ENCODE measurements at places on chromosomes 5 and 9.
A peak's percentile ranks its signal among the peaks of the same experiment; 100 is the strongest.

GRCh38 chr9:89048616-89049015 lies 57.3 kb downstream of the S1PR3 start:
- DNase-seq = no peak

DNA sequence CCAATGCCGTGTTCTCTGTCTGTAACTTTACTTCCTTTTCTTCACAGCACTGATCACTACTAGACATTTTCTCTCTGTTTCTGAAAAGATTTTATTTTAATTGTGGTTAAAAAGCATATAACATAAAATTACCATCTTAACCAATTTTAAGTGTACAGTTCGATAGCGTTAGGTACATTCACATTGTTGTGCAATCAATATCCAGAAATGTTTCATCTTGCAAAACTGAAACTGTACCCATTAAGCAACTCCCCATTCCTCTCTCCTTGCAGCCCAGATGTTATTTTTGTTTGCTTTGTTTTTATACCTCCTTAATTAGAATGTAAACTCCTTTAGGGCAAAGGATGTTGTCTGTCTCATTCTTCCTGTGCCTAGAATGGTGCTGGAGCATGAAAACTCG lies 47.5 kb downstream of the COL27A1 start:
- DNase-seq = no peak

DNA sequence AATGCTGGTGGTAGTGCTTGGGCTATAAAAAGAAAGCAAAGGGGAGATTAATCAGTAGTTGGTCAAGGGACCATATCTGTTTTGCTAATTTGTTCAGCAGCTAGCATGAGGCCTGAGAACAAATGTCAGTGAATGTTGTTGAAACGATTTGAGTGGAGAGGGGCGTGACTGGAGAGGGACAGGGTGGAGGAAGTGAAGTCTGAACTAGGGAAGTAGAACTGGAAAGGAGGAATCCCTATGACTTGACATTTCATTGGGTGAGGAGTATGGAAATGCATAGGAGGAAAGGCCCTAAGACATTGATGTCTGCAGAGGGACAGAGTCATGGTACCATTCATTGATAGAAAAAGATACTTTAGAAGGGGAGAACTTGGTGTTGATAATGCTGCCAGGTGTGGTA lies 19.7 kb downstream of the TLE4 start:
- no peak for DNase-seq

DNA sequence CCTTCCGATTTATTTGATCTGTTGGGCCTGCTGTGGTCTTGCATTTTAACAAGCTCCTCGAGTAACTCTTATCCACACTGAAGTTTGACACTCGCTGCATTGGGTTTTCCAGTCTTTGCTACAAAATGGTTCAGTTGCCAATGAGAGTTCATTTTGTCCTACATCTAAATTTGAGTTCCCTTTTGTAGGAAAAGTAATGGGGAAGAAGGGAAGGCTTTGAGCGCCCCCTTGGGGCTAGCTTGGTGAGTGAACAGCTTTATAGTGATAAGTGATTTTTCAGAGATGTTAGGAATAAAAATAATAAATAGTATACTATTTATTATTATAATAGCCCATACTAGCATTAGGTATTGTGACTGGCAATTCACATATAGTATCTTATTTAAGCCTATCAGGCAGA lies 89.9 kb upstream of the GNAQ start:
- DNase-seq = no peak

DNA sequence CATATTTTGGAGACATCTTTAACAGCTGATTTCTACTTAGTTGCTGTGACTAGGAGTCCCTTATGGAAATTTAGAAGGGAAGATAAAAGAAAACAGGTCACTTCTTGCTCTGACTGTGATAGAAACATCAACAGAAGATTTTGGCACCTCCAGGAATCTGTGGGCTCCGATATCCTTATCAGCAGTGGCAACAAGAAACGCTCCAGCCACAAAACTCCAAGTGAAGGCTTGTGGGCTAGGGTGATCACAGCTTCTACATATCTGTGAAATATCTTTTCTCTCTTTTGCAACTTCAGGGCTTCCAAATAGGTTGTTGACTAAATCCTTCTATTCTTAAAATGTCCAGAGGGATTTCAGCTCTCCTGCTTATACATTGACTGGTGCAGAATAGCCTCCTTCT lies 1625.5 kb upstream of the CDH6 start:
- DNase-seq = no peak

DNA sequence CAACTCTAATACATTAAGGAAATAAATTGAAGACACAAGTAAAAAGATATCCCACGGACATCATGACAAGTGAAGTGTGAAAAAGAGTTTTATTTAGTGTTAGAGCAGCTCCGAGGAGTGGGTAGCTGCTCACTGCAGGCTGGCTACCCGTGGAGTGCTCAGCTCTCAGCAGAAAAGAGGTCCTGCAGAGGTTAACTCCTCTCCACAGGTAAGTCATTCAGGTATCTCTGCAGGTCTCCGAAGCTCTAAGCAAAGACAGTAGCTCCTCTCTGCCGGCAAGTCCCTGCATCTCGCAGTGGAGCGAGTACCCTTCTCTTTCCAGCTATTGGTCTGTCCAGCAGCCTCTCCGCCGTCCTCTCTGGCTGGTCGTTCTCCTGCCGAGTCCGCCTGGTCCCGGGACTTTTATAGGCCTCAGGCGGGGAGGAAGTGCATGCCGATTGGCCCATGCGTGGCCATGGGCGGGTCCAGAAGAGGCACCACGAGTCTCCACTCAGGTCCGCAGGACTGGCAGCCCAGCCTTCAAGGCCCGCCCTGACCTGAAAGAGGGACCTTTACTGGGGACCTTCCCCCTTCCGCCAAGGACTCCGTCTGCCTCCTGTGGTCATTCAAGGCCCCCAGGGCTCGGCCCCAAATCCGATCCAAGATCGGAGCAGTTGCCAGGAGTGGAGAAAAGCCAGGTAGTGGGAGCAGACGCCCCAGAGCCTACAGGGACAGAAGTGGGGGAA lies 29.9 kb downstream of the BTNL9 start:
- DNase-seq = no peak

DNA sequence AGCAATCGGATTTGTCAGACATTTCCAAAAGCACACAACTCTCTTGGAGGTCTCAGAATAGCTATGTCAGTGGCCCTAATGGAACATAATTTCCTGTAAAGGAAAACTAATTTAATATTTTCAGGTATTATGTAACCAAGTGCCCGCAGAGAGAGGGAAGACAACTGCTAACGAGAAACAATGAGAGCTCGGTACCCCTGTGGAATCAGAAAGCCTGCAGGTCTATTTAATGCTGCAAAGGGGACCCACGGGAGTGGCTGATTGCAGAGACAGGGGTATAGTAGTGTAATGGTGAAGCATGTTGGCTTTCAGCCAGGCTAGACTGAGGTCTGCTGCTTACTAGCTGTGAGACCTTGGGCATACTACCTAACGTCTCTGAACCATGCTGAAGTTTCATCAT lies 508.1 kb upstream of the BRINP1 start:
- no peak for DNase-seq

DNA sequence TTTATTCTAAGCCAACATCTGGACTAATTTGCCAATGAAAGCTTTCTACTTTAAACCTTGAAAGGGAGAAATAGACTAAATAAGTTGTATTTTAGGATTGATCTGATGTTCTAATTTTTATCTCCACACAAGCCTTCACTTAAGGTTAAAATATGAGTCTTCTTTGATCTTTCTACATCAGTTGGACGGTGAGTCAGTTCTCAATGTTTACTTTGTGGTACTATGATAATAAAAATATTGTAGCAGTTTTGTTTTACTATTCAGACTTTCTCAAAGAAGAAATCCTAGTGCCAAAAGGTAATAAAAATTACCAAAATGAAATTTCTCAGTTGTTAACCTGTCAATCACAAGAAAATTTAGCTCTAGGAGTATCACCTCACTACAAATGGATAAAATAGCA lies 203.5 kb upstream of the RGMB start:
- DNase-seq = no peak

- DNase-seq = no peak
Observed at GRCh38 chr5:57601996-57602395, 119.4 kb upstream of the ACTBL2 start.

GRCh38 chr9:130368631-130369103 lies 76.1 kb upstream of the ASS1 start:
- DNase-seq = no peak

GRCh38 chr5:168356592-168356991 lies 65.1 kb downstream of the WWC1 start:
- DNase-seq = no peak

GRCh38 chr5:156036640-156037039 lies 290.3 kb upstream of the SGCD start:
- DNase-seq = no peak

- no peak for DNase-seq
Observed at GRCh38 chr5:81948349-81948748, 23.5 kb upstream of the ATG10 start.

DNA sequence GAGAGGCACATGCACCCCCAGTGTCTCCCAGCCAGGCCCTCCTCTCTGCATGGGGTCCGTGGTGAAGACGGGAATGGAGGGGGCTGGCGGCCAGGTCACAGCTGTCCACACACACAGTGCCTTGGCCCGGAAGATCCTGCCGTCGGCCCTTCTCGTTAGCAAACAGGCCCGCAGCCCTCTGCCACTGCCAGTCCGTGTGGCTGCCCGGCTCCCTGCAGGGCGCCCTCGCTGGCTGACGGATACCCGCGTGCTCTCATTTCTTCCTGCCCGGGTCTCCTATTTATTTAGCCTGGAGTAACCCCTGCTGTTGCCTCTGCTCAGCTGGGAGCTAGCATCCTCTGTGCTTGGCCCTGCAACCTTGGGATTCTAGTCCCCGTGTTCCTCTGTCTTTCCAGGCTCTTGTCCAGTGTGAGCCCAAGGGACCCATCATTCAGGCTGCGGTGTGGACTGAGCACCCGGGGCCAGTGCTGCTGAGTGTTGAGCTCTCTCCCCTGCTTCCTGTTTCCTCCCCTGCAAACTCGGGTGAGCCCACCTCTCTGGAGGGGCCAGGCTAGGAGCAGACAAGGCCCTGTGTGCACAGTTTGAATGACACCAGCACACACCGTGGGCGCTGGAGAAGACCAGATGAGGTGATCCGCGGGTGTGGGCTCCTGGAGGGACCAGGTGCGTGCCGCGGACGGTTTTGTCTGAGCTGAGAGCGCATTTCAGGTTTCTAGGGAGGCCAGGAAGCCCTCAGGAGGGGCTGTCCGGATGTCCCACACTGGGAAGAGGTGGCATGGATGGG lies 14.6 kb upstream of the RNU6ATAC start:
- no peak for DNase-seq

- DNase-seq = no peak
Observed at GRCh38 chr9:89781838-89782540, 177.2 kb downstream of the GADD45G start.

GRCh38 chr9:105712773-105713172 lies 18.4 kb downstream of the TMEM38B start:
- no peak for DNase-seq

DNA sequence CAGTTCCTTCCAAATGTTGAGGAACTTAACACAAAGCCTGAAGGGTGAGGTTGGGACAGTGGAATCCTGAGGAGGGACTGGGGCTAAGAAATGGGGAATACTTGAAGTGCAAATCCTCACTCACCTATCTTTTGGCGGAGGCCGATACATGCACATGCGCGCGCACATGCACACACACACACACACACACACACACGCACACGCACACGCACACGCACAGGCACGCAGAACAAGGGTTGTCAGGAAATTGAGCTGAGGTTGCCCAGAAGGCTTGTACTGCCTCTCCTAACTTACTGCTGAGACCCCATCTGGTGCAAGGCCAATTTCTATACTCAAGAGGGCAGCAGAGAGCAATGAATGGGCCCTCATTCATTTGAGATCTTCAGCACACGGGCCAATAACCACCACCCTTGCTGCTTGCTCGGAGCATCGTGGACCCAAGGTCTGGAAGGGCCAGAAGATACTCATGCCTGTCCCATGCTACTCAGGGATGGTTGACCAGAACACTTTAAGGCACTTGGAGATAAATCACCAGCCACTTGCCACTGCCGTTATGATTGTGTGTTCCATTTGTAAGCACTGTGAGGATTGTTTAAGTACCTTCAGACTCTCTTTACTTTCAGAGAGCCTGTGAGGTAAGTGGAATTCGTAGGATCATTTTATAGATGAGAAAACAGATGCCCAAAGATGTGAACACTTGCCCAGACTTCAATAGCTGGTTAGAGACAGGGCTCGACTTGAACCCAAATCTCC lies 21.5 kb downstream of the BTF3 start:
- DNase-seq = peak; percentile 88

DNA sequence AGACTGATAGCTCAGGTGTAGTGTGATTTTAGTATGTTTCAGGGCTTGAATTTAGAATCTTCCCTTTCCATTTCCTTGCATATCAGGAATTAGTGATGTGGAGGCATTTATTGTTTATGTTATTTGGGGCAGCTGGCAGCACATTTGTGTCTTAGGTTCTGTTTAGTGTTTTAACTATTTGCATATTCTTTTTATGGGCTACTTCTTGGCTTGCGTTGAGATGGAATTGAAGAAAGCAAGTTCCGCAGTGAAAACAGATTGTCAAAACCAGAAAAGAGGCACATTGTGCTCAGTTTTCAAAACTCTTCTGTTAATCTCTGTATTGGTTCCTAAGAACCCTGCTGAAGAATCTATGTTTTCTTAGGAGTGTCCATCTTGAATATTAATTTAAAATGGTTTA lies 80.3 kb downstream of the ZSWIM6 start:
- no peak for DNase-seq

DNA sequence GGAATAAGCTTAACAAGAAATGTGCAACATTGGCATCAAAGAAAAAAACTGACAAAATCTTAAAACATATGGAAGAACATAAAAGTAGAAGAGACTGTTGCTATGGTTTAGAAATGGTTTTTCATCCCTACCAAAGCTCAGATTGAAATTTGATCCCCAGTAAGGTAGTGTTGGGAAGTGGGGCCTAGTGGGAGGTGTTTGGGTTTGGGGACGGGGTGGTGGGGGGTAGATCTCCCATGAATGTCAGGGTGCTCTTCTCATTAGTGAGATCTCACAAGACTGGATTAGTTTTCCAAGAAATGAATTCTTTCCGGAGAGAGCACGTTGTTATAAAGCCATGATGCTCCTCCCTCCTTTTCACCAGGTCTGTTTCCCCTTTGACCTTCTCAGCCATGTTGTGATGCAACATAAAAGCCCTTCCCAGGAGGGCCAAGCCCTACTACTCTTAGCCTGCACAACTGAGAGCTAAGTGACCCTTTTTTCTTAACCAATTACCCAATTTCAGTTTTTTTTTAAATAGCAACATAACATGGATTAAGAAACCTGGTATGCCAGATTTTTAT lies 10.6 kb downstream of the TMEM167A start:
- DNase-seq = no peak
